Activated B cell treated with CpG ODN at 0.5 μM for 24 hours (primary cell): ENCODE measurements at places on chromosomes 3 and 15.

GRCh38 chr15:71686221-71687050 lies 123.9 kb upstream of the NR2E3 start:
- DNase-seq: no peak

DNA sequence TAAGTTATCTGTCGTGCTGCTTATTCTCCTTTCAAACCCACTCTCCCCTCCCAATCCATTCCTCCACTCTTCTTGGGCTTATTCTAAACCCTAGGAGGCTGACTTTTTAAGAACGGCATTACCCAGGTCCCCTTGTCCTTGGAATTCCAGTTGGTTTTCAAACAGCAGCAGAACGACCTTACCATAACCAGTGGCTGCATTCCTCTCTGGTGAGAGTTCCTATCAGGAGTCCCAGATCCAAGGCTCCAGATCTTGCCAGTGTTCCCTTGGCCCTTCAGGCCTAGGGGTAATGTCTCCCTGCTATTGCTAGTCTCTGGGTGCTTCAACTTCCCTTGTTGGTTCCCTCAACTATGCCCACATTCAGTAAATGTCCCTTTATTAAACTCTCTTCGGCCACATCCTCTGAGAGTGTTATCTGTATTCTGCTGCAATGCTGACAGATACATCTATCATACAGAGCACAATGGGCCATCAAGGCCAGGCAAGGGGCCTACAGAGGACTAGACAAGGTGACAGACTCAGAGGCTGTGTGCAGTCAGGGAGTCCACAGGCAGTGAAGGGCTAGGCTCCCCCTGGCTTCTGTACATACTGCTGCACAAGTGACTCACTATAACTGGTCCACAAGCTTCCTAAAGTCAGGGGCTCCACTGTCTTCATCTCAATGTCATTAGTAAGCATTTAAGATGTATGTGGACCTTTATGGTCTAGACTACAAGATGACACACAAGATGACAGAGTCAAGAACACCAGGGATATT lies 10.1 kb downstream of the LYSMD2 start:
- no peak for DNase-seq

GRCh38 chr3:127761441-127761801 lies 60.9 kb downstream of the MGLL start:
- DNase-seq: no peak

- no peak for DNase-seq
These were observed 434.0 kb downstream of the EPHB1 start for GRCh38 chr3:135229018-135229495.

DNA sequence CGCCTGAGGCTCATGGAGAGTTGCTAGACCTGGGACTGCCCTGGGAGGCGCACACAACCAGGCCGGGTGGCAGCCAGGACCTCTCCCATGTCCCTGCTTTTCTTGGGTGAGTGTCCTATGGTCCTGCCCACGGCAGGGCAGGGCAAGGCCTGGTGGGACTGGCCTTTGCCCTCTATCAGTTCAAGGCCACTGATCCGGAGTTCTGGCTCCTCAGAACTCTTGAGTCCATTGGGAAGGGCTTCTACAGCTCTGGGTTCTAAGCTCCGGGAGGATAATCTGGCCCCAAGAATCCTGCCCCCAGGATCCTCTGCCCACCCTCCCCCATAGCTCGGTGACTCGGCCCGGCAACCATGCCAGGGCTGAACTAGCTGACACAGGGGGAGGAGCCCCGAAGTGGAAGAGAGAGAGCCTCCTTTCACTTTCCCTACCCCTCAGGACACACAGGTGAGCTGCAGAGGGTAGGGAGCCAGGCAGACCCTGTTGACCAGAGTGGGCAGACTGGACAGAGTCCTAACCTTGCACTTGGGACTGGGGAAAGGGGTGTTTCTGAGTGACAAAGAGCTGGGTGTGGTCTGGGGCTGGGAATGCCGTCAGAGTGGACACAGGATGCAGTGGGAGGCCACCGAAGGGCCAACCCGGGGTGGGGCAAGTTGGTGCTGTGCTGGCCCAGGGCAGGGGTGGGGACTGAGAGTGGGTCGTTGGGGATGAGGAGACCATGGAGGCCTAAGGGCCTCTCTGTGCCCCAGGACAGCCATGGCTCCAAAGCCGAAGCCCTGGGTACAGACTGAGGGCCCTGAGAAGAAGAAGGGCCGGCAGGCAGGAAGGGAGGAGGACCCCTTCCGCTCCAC lies 664 bp downstream of the PARP3 start:
- DNase-seq: peak; percentile 34

GRCh38 chr15:88652456-88653199 lies 13.8 kb downstream of the ISG20 start:
- peak; percentile 12 for DNase-seq

DNA sequence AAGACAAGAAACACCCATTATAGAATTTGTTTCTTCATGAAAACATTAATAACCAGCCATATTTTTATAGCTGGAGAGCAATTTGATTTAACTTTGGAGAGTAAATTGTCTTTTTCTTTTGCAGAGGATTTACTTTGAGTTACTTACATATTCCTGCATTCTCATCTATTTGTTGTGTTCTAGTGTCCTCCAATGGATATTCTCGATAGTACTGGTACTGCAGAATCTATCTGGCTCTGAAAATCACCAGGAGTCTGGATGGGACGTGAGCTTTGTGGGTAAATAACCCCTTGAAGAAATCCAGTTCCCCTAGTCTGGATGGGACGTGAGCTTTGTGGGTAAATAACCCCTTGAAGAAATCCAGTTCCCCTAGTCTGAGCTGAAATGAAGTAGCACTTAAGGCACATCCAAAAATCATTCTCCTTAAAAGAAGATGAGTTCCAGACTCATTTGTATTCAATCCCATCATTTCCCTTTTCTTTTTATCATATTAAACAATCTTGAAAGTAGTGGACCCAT lies 294.1 kb upstream of the UBE2E2 start:
- no peak for DNase-seq

GRCh38 chr3:66537735-66538134 lies 36.9 kb upstream of the LRIG1 start:
- no peak for DNase-seq

- DNase-seq: no peak
These were observed 68.7 kb downstream of the TP63 start for GRCh38 chr3:189699885-189700284.

GRCh38 chr15:70283511-70283910 lies 185.8 kb upstream of the TLE3 start:
- DNase-seq: no peak

- DNase-seq: no peak
These were observed 5.1 kb downstream of the HIGD2B start for GRCh38 chr15:72680931-72681330.

DNA sequence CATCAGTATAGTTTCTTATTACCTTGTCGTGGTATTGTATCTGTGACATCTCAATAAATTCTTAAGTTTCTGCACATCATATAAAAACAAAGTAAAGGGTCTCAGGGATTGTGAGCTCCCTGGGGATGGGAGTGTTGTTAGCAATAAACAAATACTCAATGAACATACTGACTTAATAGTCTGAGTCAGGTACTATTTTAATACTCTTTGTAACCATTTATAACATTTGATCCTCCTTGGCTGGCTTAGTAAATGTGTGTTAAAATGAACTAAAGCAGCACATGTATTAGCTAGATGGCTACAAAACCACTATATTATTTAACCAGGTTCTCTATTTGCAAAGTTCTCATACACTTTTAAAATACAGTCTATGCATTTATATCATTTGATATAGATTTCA lies 1.8 kb downstream of the ICE2 start:
- DNase-seq: no peak

GRCh38 chr3:157061265-157061664 lies 98.7 kb downstream of the CCNL1 start:
- DNase-seq: no peak

DNA sequence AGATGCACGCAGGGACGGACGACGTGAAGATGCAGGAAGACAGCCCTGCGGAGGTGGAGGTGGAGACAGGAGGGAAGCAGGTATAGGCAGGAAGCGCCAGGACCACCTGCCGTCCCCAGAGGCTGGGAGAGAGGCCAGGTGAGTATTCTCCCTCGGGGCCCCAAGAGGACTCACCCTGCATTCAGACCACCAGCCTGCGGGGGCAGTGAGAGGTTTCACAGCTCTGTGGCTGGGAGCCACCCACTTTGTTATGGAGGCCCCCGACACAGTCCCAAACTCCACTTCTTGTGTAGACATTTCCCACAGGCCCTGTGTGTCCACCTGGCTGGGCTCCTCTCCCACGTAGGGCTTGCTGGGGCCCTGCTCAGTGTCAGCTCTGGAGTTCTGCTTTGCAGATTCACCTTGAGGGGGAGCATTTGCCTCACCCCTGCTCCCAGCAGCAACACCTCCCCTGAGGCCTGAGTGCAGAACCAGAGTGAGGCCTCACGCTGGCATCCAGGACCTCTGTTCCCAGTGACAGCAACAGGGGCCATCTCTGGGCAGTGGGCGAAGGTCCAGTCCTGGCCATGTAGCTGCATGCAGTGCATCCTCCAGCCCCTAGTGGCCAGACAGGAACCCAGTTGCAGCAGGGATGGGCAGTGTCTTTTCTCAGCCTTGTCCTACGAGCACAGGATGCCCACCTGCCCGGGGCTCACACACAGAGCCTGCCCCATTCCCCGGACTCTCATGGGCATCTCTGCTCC lies 119.4 kb upstream of the IQSEC1 start:
- no peak for DNase-seq

- no peak for DNase-seq
These were observed 162.5 kb downstream of the AKAP13 start for GRCh38 chr15:85542895-85543331.

GRCh38 chr3:2898591-2899353 lies 211.4 kb downstream of the IL5RA start:
- no peak for DNase-seq

GRCh38 chr3:89252016-89252415 lies 144.6 kb downstream of the EPHA3 start:
- no peak for DNase-seq

GRCh38 chr15:65097651-65098263 lies 17.2 kb downstream of the UBAP1L start:
- no peak for DNase-seq

DNA sequence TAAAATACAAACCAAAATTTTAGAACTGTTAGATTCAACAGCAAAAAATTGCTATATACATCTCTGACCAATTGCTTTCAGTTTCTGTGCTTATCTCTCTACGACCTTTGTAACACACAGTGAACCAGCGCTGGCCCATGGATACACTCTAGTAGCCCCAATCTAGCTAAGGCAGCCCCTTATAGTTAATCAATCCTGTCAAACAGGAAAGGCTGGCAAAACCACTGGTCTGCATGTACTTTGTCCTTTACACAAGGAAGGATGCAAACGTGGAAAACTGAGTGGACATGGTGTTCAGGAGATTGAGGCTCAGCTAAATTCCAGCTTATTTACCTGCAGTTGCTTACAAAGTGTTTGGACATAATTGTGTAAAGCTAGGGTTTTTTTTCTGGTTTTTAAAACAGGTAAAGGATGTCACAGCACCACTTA lies 25.9 kb downstream of the ADGRG7 start:
- DNase-seq: no peak

DNA sequence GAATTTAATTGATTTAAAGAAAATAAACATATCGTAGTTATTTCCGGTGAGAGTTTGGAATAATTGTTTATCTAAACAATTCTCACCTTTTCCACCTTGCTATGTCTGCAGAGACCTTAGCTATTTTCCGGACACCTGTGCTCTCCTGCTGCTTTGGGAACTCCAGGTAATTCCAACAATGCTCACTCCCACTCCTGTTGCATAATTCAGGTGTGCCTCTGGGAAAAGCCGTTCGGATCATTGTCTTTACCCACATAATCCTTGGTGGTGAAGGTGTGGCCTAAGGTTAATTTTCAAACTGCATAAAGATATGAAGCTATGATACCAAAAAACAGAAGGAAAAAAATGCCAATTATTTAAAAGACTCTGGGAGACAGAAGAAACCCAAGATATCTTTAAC lies 59.4 kb downstream of the LDHAL6B start:
- no peak for DNase-seq

GRCh38 chr15:81152339-81152738 lies 18.3 kb downstream of the CFAP161 start:
- no peak for DNase-seq

DNA sequence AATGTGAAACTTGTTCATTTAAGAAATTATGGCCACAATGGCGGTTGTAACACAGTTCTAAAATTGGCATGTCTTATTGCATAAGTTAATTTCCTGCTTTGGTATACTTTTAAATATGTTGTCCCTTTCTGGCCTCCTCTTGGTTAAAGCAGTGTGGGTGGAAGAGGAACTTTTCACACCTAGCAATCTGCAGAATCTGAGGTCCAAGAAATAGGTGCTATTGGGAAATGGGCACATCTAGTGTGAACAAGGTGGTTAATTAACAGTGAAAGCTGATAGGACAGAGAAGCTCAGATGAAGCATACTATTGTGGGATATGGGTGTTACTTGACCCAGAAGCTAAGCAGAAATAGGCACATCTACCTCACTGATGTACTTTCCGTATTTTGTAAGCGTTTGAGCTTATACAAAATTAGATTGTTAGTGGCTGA lies 10.6 kb downstream of the CMC1 start:
- DNase-seq: no peak

- no peak for DNase-seq
These were observed 43.4 kb upstream of the MYZAP start for GRCh38 chr15:57548351-57548750.

- no peak for DNase-seq
These were observed 16.0 kb upstream of the CPEB1 start for GRCh38 chr15:82663186-82663600.

DNA sequence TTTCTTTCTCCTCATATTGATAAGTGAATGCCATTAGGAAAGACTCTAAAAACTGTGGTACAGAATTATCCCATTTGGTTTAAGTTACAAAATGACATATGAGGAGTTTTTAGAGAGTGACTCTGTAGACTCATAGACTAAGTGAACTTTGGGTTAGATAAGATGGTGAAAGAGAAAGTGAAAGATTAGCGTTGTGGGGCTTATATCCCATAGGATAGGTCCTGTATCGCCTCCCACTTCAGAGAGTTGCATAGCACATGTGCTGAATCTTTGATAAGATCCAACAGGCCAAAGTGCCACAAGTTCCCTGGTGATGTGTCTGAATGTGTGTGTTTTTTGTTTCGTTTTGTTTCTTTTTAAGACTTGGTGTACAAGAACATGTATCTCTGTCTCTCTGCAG lies 666.9 kb downstream of the MECOM start:
- no peak for DNase-seq

DNA sequence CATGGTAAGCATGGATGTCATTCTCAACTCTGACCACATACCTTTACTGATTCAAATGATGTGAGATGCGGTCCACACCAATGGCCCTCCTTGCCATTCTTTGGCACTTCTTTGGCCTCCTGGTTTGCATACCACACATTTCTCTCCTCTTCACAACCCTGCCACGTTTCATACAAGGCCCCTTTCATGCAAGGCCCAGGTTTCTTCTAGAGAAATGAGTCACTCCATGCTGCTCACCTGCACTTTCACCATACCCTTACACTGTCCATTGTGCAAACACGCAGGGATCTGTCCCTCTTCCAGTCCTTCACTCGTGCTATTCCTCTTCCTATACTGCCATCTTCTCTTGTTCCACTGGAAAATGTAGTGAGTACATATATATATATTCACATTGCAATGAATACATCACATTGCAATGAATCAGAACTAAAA lies 24.4 kb upstream of the SLC24A5 start:
- DNase-seq: no peak
